ENCODE measurements at places on chromosomes 3 and 15.

GRCh38 chr15:23538648-23539047 is 26.8 kb upstream of the MKRN3 start:
- no peak for DNase-seq

- DNase-seq, result peak; percentile 56
Observed at GRCh38 chr3:124250053-124250452, 258.1 kb upstream of the ROPN1 start.

DNA sequence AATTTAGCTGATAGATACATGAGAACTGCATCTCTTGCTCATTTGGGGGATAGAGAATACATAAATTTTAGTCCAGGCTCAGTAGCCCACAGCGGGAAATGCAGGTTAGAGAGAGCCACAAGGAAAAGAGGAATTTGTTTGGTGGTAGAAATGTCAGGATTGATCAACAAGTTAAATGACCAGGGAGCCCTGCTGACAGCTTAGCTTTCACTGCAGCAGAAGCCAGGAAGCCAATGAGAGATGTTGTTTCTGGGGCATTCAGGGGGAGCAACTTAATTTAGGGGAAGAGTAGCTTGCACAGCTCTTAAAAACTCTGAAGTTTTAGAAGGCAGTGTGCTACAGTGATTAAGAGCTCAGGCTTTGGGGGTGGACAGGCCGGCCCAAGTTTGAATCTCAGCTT is 22.7 kb downstream of the ARHGEF26 start:
- DNase-seq, result no peak

DNA sequence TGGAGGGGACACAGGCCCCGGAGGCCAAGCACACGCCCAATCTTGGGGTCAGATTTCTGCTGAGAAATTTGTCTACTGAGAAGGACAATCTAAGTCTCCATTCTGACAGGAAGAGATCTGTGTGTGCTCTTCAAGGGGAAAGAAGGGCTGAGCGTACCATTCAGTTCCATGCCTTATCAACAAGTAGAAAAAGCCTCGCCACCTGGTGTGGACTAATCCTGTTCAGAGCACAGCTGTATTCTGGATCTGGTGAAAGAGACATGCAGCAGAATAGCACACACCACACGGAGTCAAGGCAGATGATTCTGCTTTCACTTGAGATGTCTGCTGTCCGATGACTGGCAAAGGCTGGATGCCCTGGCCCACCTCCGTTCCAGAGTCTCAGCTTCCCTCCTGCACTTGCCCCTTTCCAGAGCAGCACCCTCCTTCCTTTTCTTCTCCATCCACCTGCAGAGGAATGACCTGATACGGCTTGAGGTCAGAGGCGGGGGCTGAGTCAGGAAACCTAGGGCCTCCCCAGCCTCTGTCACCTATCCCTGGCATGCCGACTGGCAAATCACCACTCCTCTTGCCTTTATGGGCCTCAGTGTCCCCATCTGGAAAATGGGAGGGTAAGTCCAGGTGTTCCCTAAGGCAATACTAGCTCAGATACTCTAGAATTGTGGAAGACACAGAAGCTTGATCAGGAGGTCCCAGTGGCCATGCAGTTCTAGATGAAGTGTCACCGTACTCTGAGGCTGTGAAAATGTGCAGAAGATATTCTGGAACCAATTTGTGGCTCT is 36.9 kb upstream of the CTSH start:
- DNase-seq, result no peak

GRCh38 chr15:47822048-47822447 is 104.7 kb downstream of the SEMA6D start:
- no peak for DNase-seq

All from endothelial cell (in vitro differentiated cells).